ENCODE measurements at places on chromosomes 6 and 20.

- no peak for DNase-seq
Observed at GRCh38 chr6:139649732-139650131, 275.3 kb upstream of the CITED2 start.

- no peak for DNase-seq
Observed at GRCh38 chr6:33019372-33019771, 10.0 kb upstream of the HLA-DOA start.

- no peak for DNase-seq
Observed at GRCh38 chr20:47118641-47119040, 224.0 kb downstream of the EYA2 start.

GRCh38 chr6:93105017-93105416 is 314.3 kb downstream of the EPHA7 start:
- no peak for DNase-seq

DNA sequence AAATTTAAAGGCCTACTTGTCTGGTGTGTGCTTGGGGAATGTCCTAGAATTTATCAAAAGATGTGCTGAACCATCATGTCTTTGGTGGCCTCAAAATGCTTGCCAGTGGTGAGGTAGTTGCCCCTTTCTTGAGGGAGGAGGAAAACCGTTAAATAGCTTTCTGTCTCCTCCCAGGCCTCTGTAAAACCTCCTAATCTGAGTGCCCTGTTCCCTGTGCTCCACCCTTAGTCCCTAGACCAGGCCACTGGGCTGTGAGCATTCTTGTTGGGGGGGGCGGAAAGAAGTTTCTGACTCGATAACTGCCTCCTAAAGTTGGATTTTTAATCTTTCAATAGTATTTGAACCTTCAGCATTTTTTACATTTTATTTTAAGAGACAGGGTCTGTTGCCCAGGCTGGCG is 23.1 kb downstream of the JARID2 start:
- no peak for DNase-seq

DNA sequence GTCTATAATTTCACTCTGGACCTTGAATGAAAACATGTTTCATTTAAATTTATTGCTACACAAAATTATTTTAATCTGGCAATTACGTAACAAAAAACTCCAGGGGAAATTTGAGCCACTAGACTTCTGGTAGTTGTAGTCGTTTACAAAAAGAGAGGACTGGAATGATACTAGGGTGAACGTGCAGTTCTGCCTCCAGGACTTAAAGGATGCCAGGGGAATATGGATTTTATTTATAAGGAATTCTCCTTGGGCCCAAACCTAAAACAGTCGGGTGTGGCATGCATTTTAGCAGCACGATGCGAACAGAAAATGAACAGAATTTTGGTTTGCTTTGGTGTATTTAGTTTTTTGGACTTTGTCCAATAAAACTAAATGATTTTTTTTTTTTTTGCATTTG is 76.9 kb downstream of the PRL start:
- no peak for DNase-seq

DNA sequence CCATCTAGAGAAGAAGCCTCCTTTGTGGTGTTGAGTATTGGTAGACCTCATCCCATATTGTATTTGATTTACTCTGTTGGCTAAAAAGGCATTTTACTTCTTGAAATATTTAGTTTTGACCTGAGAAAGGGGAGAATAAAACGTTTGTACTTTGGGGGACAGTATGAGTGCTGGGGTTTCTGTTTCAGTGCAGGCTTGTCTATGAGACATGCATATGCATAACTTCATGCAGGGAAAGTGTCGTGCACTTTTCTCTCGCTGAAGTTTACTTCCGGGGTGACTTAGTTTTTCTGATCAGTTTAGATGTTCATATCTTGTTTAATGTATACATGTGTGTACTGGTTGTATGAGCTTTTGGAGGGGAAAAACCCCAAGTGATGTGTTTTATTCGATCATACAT is 59.5 kb downstream of the UTRN start:
- DNase-seq, result no peak

DNA sequence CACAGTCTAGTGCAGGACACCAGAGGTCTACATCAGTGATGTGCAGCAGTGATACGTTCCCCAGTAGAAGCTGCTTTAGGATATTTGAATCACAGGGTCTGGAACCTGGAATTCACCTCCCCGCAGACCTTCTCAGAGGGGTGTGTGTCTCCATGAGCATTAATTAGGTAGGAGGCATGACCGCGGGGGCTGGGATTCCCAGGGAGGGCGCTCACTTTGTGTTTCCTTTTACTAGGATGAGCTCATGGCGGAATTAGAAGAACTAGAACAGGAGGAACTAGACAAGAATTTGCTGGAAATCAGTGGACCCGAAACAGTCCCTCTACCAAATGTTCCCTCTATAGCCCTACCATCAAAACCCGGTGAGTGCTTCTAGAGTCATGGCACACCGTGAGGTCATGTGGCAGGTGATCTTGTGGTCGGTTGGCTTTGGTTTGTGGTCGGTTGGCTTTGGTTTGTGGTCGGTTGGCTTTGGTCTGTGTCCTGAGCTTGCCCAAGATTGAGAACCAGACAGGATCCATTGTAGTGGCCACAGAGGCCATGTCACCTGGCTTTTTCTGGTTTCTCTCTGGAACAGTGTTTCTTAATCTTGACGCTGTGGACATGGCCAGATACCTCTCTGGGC is 40.8 kb downstream of the CHMP4B start:
- no peak for DNase-seq

DNA sequence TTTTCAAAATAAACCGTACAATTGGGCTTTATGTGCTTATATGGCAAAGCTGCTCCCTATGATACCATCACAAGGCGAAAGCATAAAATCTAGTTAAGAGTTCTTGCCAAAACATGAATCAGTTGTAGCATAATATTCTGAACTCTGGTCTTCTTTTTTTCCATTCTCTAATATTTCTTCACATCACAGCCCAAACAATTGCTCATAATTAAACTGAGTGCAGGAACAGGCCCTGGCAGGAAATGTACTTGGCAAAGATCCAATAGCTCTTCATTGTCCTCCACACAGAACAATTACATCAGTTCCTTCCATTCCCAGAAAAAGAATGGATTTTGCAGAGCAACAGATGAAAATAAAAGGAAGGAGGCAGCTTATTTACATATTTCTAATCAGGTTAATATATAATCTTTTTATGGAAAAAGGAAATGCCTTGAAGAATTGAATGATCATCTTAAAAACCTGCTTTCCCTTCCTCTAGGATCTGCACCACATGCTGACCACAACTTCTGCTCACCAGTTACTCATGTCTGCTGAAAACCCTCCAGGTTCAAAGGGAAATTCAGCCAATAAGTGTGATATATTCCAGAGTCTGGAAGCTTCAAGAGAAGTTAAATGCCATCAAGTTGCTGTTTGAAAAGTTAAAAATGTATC is 123.3 kb upstream of the COL21A1 start:
- DNase-seq, result peak; percentile 72

DNA sequence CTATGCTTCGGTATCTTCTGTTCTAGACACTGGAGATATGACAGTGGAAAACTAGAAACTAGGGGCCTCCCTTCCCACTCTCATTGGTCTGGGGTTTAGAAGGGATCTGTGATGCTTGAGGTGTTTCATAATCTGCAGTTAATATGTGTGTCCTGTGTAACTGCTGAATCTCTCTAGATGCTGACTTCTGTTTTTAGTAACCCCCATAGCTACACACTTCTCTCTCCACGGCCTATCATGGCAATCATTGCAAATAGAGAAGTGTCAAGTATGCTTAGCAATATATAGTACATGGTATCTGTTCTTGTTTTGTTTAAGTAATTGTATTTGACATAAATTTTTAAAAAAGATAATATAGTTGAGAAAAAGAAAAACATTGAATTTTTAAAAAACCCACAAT is 394.6 kb upstream of the MMS22L start:
- no peak for DNase-seq

DNA sequence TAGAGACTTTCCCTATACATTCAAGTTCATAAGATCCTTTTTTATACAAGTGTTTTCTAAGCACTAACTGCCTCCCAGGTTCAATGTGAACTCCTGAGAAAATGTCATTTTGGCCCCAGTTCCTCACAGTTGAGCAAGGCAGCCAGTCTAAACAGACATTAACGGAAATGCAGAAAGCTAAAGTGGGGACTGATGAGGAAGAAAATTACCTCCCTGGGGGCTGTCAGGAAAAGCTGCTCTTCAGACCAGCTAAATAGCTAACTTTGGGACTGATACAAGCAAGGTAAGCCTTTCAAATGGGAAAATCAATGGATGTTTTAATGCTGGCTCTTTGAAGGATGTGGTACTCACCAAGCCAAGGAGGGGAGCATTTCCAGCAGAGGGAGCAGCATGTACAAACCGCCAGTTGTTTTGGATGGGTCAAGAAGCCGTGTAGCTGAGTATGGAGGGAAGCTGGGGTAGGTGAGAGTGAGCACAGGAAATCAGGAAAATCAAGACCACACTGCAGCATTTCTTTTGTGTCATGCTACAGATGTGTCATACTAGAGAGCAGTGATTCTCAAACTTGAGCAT is 180.8 kb upstream of the CHD6 start:
- no peak for DNase-seq

DNA sequence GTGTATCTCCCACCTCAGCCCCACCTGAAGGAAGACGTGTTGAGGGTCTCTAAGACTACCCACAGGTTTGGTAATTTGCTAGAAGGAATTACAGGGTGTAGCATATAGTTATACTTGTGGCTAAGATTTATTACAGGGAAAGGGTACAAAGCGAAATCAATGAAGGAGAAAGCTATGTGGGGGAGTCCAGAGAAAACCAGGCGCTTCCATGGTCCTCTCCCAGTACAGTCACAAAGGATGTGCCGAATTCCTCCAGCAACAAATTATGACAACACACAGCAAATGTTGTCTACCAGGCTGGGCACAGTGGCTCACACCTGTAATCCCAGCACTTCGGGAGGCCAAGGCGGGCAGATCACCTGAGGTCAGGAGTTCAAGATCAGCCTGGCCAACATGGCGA is 64.1 kb upstream of the TGM3 start:
- no peak for DNase-seq

GRCh38 chr20:49799698-49800097 is 12.9 kb upstream of the SLC9A8 start:
- DNase-seq, result no peak

GRCh38 chr6:149895833-149896271 is 2.1 kb downstream of the RAET1E start:
- peak; percentile 72 for DNase-seq

- DNase-seq, result no peak
Observed at GRCh38 chr6:159462431-159462830, 230.6 kb downstream of the SOD2 start.
